ENCODE measurements at places on chromosomes 5 and 9.

DNA sequence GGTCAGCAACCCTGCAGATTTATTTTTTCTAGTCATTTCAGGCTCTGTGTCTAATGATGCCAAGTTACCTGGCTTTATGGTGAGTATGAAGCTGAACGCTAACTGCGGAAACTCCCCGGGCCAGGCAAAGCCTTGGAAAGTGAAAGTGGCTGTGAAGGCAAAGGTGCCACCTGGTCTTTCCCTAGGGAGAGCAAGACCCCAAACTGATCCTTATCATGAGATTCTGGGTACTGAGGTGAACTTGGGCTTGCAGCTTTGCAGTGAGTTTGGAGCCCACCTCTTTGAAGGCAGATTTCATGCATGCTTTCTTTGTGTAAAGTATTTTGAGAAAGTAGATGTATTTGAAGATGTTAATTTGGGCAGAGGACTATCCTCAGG lies 63.3 kb downstream of the CARTPT start:
- DNase-seq, result no peak

- DNase-seq, result no peak
These were observed 43.5 kb downstream of the CNTRL start for GRCh38 chr9:121118266-121118665.

DNA sequence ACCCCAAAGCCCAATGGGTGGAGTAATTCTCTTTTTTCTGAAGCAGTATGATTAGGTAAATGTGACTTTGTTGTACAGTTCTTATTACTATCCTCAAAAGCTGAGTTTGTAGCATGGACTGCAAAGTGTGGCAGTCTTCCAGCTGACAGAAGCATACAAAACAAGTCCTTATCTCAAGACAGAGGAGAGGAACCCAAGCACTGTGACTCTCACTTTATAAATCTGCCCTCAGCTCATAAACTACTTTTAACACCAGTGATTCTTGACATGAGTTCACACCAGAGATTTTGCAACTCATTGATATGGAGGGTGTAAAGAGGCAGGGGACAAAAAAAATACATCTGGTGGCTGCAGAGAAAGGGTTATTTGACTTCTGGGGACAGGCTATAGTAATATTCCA lies 251.6 kb downstream of the NTRK2 start:
- no peak for DNase-seq

GRCh38 chr9:136119061-136119882 lies 597 bp upstream of the TMEM250 start:
- DNase-seq, result no peak

DNA sequence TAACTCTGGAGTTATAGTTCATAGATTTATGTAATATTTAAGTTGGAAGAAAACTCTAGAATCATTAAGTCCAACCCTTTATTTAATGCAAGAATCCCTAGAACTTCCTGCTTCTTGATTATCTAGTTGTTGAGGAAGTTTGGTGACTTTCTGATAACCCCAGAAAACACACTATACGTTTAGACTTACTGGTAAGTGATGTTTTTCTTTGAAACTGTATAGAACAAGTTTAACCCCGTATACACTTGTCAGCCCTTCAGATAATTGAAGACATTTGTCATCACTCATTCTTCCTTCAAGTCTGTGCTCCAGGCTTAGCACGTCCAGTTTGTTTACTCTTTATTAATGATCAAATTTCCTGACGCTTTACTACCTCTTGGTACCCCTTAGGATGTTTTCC lies 9.0 kb downstream of the NDUFS4 start:
- no peak for DNase-seq

Measured in GM12864 (cell line).